ENCODE measurements at places on chromosomes 5 and 9.

GRCh38 chr5:61275841-61276240 lies 56.2 kb upstream of the ZSWIM6 start:
- no peak for DNase-seq

DNA sequence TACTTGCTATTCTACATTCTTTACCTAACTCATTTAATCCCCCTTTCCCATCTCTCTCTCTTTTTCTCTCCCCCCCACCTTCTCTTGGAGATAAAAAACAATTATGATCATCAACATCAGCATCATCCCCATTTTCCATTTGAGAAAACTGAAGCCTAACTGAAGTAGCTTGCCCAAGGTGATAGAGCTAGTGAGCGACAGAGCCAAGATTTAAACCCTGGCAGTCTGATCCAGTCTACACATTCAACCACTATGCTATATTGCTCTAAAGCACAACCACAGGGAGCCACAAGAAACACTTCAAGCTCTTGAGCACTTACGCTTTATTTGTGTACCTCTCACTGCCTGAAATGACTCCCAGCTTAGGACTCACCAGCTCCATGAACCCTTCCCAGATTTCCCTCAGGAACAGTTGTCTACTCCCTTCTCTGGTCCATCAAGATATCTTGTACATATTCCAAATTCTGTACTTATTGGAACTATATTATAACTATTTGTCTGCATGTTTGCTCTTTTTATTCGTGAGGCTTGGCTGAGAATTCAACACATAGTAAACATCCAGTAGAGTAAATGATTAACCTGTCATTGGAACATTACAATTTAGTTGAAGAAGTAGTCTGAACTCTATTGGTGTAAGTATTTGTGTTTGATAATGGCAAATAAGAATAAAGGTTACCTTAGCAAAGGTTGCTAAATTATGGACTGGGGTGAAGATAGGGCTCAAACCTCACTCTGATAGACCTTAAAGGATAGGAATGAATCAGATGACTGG lies 164.8 kb downstream of the EFNA5 start:
- no peak for DNase-seq

DNA sequence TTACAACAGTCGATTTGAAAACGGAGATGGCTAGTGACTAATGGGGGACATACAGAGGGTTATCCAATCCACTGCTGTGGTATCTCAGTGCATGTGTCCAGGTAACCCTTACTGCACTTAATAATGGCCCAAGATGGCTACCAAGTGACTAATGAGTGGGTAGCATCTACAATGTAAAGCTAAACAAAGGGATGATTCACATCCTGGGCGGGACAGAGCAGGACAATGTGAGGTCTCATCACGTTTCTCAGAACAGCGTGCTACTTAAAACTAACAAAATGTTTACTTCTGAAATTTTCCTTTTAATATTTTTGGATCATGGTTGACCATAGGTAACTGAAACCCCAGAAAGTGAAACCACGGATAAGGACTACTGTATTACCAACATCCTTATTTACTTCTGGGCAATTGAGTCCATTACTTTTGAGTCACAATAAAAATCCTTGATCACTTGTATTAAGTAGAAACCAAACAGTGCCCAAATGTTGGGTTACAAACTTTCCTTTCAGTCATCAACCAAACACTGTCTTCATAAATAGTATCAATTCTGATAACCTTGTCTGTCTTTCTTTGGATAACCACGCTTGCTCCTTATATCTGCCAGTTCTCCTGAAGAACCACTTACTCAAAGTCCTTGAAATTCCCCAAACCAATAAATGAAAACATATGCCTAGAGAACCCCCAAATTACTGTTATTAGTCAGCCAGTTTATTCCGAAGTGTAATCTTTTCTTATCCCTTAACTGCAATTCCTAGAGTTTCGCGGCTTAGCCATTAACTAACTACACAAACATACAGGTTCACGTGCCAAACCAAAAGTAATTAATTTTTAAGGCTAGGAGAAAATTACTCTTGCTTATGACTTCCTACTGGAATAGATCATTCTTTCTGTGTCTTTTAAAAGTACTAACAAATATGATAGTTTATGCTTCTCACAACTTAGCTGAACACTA lies 59.7 kb downstream of the ELL2 start:
- no peak for DNase-seq

DNA sequence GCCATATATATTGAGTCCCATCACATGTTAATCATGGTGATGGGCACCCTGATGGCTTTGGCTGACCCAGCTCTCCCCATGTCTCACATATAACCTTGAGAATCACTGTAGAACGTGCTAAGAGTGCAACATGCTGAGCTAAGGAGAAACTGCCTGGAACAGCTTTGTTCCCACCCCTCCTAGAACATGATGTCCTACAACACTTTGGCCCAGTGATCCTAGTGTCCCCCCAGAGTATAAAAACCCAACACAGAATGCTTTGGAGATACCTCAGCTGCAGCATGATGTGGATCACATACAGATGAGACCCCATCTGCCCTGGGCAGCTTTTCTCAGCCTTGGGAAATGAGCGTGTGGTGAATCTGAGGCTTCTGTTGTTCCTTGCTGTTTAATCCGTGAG lies 343.5 kb downstream of the NFIB start:
- no peak for DNase-seq

GRCh38 chr9:88978034-88978433 lies 13.2 kb upstream of the S1PR3 start:
- no peak for DNase-seq

DNA sequence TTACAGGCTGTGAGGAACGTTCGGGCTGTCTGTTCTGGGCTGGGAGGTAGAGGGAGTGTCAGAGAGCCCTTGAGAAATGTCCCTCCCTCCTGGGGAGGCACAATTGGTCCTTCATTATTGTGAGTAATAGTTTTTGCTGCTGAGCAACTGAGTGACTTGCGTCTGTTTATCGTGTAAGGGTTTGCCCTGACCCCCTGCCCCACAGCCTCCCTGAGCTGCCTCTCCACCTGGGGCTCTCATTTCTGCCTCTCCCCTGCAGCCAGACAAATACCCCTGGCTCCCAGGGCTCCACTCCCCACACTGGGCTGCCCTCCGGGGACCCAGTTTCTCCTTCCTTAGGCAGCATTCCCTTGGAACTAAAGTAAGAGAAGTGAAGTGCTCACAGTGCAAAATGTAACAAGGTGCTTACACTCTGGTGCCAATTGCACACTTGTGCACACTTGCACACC lies 174.9 kb upstream of the MVB12B start:
- no peak for DNase-seq

DNA sequence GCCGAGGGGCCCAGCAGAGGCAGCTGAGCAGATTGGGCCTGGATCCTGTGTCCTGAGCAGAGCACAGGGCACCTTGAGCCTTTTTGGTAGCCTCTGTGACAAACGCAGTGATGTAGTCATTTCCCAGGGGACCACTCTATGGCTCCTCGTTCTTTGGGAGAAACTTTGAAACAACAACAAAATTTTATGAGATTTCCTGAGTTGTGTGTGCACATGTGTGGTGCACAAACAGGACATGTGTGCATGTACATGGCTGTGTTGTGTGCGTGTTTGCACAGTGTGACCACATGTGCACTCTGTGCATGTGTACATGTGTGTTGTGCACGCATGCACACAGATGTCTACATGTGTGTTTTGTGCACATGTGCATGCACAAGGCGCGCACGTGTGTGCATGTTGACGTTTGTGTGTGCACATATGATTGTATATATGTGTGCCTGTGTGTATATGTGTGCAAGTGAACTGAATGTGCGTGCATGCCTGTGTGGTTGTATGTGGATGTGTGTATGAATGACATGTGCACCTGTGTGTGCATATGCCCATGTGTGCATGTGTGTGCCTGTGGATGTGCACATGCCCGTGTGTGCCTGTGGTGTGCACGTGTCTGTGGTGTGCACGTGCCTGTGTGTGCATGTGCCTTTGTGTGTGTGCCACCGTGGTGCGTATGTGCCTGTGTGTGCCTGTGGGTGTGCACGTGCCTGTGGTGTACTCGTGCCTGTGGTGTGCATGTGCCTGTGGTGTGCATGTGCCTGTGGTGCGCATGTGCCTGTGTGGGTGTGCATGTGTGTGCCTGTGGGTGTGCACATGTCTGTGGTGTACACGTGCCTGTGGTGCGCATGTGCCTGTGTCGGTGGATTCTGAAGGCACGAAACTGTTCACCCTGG lies 221.6 kb downstream of the CACNA1B start:
- no peak for DNase-seq

DNA sequence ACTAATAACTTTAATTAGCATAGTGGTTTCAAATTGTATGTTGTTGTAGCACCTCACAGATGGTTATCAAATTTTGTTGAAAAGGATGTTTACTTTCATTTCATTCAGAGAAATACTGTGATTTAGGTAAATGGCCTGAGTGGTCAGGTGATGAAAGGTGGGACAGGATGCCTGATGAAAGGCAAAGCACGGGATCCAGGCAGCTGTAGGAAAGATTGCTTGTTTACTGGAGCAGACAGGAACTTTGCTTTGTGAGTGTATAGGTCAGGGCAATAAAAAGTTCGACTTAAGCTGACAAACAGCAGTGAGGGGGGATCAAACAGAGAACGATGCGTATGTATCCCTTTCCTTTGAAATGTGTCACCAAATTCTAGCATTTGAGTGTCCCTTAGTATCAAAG lies 19.0 kb downstream of the KIAA1958 start:
- no peak for DNase-seq

- DNase-seq: no peak
These were observed 18.7 kb downstream of the CPLX2 start for GRCh38 chr5:175889910-175890684.
